Adipocyte (in vitro differentiated cells): ENCODE measurements at places on chromosomes 2 and 18.

DNA sequence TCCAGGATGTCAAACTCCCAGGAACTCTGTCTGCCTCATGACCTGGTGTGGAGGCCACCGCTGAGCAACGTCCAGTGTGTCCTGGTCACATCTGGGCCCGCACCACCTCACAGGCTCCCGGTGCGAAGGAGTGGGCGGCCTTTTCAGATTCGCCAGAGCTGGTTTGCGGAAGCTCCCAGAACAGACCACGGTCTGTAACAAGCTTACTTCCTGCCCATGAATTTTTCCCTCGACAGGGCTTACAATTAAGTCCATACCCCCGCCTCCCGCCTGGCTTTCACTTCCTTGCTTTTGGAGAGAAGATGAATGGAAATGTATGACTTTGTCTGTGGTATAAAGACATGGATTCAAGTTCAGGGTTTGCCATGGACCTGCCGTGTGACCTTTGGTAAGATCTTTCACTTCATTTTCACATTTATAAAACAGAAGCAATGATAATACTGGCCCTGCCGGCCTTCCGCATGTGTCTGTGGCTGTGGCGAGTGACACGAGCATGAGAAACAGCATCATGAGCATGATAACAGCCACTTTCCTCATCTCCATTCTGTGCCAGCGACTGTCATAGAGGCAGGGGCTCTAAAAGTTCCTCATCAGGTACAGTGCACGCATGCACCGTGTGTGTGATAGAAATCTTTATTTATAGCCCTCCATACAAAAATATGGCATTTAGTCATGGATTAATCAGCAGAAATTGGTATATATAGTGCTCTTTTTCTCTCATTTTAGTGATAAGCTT is 31.0 kb upstream of the KCNF1 start:
- no peak for DNase-seq

- no peak for DNase-seq
Observed at GRCh38 chr2:46875226-46875899, 40.2 kb downstream of the MCFD2 start.

GRCh38 chr2:11920993-11921583 is 174.7 kb downstream of the LPIN1 start:
- no peak for DNase-seq

DNA sequence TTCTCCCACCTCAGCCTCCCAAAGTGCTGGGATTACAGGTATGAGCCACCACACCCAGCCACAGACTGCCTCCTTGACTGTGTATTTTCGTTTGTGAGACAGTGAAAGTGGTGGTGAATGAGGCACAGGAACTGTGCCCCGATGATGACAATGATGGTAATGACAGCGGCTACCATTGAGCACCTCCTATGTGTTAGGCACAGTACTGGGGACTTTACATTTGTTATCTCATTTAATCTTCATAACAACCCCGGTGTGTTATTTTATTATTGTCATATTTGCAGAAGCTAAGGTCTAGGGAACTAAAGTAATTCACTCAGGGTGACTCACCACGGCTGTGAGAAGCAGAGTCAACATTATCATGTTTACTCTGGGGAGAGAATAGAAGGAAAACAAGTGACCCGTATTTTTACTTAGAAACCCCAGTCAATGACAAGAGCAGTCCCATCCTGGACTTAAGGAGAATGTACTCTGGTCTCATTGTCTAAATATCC is 77.6 kb upstream of the ALPP start:
- peak; percentile 43 for DNase-seq

DNA sequence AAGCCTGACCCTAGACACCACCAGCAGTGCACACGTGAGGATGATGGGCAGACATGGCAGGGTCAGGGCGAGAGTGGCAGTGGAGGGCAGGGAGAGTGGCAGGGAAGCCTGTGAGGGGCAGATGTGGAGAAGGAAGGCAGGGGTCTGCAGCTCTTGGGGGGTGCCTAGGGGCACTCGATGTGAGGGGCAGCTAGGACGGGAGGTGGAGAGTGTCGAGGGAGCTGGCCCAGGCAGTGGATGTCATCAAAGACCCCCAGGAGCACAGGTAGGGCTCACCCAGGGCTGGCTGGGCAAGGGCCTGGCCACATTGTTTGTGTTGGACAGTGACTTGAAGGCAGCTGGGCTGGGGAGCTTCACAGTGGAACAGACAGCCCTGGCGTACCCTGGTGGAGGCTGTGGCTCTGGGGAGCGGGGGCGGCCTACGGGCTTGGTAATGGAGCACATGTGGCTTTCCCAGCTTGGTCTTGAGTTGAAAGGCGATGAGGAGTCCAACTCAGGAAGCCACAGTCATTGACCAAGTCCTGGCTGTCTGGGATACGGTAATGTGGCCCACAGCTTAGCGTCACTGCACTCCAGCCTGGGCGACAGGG is 87.1 kb downstream of the RTP5 start:
- no peak for DNase-seq

DNA sequence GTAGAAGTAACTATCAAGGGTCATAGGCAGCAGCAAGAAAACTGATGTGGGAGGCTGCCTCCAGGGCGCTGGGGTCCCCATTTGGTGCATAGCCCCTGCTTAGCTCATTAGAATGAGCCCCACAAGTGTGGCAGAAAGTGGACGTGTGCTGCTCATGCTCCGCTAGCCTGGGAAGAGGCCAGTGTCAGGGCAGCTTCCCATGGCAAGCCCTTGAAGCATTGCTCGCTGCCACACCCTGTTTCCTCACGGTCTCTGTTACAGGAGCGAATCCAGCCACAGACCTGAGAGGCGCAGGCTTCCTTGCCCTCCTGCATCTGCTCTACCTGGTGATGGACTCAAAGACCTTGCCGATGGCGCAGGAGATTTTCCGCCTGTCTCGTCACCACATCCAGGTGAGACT is 22.5 kb downstream of the ELMOD3 start:
- peak; percentile 40 for DNase-seq

DNA sequence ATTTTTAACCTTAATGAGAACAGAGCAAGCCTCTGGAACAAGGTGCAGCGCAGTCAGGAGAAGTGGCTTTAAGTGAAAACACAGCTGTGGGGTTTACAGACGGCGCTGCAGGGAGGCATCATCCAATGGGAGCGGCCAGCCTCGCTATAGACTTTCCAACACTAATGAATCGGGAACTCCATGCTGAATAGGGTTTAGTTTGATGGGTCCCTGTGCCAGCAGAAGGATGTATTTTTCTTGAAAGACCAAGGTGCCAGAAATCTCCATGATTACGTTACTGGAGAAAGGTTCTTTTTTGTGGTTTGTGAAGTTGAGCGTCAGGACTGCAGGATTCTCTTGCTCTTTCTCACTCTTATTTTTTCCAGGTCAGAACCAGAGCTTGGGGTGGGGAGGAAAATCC is 87.9 kb upstream of the ALPP start:
- no peak for DNase-seq
